ENCODE measurements at places on chromosomes 3 and 15.

DNA sequence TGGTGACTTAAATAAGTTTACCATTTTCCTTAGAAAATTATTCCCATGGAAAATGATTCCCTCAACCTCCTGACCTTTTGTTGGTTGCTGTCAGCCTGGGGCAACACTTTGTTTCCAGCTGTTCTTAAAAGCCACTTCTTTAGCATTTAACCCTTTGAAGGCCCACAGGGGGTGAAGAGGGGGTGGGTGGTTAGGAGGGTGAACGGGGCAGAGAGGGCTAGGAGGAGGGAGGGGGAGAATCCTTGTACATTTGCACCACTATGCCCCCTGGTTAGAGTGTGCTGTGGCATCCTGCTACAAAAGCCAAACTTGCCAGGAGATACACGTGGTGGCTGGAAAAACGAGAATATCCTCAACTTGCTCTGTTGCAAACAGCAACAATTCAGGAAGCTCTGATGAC lies 273.2 kb upstream of the RGMA start:
- DNase-seq: no peak

DNA sequence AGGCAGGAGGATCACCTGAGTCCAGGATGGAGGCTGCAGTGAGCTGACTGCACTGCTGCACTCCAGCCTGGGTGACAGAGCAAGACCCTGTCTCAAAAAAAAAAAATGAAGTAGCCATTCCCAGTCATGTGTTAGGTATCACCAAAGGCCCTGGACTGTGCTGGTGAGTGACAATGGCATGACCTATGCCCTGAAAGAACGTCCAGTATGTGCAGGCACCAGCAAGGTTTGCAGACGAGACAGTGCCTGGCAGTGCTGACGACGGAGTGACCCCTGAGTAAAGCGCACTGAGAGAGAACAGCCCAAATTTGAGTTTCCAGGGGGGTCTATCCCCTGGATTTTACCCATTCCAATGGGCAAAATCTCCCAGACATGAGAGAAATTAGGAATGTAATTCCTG lies 45.2 kb downstream of the RBPMS2 start:
- no peak for DNase-seq

- DNase-seq: no peak
These were observed 119.6 kb downstream of the UACA start for GRCh38 chr15:70643783-70644125.

- DNase-seq: no peak
These were observed 33.8 kb downstream of the FMN1 start for GRCh38 chr15:33160581-33161165.

DNA sequence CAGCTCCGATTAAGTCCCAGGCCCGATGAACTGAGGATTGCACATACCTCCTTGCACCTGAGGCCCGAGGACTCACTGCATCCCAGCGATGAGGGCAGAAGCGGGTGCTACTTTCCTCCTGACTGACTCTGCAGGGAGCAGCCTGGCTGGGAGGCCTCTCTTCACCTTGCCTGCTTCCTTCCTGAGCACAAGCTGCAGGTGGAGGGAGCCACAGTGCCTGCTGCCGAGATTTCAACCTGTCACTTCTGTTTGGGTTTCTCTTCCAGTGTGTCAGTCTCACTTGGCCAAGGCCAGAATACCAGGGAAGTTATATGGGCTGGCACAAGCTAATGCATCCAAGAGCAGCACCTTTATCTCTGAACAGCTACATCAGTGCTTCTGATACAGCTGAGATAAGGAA lies 185.4 kb downstream of the NTRK3 start:
- DNase-seq: no peak

- DNase-seq: no peak
These were observed 1.3 kb downstream of the GOLGA8A start for GRCh38 chr15:34436126-34436955.

DNA sequence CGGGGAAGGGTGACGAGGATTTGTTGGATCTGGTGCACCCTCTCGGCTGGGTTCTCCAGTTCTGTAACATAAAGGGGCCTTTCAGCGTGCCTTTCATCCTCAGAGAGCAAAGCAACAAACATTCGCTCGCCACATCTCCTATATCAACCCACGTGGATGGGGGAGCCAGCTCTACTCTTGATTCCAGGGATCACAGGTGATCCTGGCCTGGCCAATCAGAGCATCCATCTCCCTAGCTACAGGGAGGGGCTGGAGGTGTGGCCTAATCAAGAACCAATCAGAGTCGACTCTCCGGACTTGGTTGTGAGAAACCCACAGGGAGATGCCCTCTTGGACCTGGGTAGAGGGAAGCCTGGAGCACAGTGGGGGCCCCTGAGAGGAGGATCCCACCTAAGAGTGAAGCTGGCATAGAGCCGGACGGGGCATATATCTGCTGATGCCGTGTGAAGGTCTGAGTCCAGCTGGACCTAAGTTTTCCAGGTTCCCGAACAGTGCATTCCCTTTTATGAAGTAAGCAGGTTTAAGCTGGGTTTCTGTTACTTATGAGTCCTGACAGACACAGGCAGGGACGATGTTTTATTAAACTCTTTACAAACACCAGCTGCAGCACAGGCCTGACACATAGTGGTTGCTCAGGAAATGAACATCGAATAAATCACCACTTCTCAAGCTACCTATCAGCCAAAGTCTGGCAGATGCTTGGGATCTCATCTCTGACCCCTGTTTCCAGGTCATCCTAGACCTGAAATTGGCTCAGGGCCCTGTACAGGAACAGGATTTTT lies 50.7 kb upstream of the RAD18 start:
- no peak for DNase-seq

GRCh38 chr15:29891096-29891457 lies 68.8 kb upstream of the TJP1 start:
- DNase-seq: no peak

GRCh38 chr15:75720787-75721479 lies 8.3 kb upstream of the CSPG4 start:
- peak; percentile 32 for DNase-seq

GRCh38 chr15:27808182-27808581 lies 290.9 kb downstream of the OCA2 start:
- DNase-seq: no peak

DNA sequence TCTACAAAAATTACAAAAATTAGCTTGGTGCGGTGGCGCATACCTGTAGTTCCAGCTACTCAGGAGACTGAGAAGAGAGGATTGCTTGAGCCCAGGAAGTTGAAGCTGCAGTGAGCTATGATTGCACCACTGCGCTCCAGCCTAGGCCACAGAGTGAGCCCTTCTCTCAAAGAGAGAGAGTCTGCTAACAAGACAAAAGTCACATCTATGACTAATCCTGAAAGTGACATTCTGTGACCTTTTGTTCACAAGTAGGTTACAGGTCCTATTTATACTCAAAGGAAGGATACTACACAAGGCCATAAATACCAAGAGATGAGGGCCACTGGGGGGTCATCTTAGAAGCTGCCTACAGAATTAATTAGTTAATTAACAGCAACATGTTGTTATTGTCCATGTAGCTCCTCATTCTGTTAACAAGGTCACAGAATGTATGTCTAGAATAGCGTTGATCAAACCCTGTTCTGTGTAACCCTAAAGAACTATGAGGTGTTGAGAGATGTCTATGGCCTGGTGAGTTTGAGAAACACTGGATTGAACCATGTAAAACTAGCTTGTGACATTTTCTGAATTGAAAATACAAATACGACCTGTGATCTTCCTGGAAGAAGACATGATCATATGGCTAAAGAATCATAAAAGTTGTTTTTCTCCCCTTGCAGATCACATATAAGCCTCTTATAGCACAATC lies 97.0 kb downstream of the SAMMSON start:
- DNase-seq: no peak

DNA sequence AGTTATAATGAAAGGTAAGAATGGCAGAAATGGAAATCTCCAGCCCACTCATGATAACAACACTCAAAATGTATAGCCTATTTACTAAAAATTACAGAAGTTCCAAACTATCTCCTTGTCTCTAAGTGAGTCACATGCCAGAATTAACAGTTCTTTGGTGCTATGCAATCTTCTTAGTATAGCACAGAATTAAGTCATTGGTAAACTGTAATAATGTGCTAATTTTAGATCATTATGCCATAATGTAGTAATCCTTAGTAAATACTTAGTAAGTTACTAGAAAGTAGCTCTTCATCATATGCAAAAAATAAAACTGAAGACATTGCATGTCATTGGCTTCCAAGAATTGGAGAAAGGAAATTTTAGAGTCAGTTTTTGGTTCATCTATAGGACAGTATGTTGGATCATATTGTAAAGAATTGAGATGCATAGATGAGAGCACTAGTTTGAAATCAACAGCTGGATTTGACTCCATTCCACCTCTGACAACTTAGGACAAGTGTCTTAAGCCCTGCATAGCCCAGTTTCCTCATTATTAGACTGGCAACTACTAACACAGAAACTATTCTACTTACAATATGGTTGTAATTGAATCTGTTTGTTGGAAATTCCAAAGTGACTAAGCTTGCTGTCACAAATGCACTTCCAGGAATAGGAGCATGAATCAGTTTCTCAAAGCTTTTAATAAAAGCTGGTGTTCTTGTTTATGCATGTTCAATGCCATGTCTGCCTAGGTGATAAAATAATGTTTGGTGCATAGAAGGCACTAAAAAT lies 40.1 kb upstream of the CD47 start:
- no peak for DNase-seq

GRCh38 chr15:93252780-93253179 lies 163.8 kb upstream of the RGMA start:
- no peak for DNase-seq

DNA sequence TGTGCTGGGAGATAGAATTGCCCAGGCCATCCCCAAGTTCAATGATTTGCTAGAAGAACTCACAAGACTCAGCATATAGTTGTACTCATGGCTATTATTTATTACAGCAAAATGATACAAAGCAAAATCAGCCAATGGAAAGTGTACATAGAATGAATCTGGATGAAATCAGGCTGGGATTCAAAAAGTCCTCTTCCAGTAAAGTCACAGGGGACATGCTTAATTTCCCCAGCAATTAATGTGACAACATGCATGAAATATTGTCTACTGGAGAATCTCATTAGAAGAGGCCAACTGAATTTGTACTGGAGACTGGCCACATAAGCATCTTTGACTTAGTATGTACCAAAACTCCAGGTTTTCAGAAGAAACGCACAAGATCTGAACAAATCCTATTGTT lies 1043.1 kb downstream of the NAALADL2 start:
- DNase-seq: no peak

DNA sequence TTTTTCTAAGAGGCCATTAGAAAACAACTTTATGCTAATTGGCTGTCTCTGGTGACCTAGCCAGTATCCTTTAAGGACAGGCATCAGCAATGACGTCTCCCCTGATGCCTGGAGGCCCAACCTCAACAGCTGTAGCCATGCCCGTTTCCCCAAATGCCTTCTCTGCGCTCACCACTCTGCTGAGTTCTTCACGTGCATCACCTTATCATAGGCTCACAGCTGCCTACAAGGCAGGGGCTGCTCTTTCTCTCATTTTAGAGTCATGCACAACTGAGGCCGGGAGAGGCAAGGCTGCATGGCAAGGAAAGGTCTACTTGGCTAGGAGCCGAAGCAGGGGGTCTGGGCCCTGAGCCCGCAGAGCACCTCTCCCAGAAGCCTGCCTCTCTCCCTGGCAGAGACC lies 43.9 kb upstream of the SEC13 start:
- no peak for DNase-seq

DNA sequence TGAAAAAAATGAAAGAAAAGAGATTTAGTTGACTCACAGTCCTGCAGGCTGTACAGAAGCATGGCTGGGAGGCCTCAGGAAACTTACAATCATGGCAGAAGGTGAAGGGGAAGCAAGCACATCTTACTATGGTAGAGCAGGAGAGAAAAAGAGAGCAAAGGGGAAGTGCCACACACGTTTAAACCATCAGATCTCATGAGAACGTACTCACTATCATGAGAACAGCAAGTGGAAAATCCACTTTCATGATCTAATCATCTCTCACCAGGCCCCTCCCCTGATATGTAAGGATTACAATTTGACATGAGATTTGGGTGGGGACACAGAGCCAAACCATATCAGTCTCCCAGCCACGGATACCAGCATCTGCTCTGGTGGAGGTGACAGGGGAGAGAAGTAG lies 50.8 kb upstream of the CPOX start:
- no peak for DNase-seq

- DNase-seq: no peak
These were observed 79.5 kb downstream of the CHRD start for GRCh38 chr3:184459355-184459754.

DNA sequence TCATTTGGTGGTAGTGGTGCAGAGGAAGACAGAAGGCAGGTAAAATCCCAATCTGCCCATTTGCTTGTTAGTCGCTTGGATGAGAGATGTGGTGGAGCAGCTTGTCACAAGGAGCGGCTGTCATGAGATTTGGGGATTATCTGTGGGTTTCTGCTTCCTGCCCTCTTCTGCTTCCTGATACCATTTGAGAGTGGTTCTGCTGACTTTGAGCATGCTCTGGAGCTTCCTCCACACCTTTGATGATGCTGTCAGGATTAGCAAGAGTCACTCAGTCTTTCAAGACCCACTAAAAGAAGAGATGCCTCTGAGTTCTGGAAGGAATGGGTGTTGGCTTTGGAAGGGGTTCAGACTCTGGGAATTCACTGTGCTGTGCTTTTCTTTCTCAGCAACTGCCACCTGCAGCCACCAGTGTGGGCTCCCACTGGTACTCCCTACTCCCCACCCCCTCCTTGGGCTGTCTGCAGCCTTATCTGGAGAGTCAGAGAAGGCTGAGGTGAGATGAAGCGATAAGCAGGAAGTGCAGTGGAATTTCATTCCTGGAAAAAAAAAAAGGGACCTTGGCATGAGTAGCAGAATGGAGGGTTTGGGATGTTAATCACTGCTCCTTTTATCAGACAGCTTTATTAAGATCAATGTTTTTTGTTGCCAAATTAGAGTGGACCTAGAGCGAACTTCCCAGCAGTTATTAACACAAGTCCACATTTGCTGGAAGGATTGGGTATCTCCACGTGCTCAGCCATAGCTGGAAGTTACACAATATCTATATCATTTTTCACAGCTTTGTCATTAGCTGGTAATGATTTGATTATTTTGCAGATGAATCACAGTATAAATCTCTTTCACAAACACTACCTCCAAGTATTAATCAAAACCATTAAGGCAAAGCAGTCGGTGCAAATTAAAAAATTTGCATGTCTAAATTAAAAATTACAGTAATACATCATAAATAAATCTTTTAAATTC lies 233.0 kb upstream of the SATB1 start:
- DNase-seq: no peak

- no peak for DNase-seq
These were observed 161.2 kb downstream of the APBA2 start for GRCh38 chr15:29046977-29047376.

DNA sequence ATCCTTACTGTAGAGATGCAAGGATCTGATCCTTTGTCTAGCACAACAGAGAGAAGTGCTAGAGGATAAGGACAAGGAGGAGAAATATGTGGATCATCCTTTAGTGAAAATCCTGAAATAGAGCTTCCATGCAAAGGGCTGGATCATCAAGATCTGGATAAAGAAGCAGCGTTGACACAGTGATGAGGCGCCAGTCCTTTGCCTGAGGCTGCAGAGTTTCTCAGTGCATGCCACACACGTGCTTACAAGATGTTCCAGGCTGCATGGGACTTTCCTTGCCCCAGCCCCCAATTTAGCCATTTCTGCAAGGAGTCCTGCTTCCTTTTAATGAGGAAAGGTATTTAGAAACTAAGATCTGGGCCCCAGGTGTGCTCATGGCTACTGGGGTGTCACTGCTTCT lies 7.2 kb upstream of the ABTB1 start:
- no peak for DNase-seq

GRCh38 chr3:192727032-192727847 lies at the start of gene FGF12:
FGF12 (minus strand) TSS chr3:192727541.
- peak; percentile 45 for DNase-seq

GRCh38 chr3:29145360-29145759 lies 135.5 kb upstream of the RBMS3 start:
- no peak for DNase-seq

GRCh38 chr3:182793663-182794454 lies 555 bp downstream of the ATP11B start:
- DNase-seq: no peak
